ENCODE measurements at places on chromosomes 3 and 15.

GRCh38 chr3:127286571-127287140 lies 1.2 kb downstream of the PRR20G start:
- no peak for DNase-seq

GRCh38 chr3:112539825-112540650 lies 21.7 kb downstream of the ATG3 start:
- no peak for DNase-seq

- DNase-seq, result no peak
Measured at GRCh38 chr15:35499723-35500122, 46.2 kb downstream of the DPH6 start.

- peak; percentile 40 for DNase-seq
Measured at GRCh38 chr15:60118146-60118545, 114.0 kb downstream of the FOXB1 start.

Measured in NCI-H748 treated with DMSO at 0.1 percent for 48 hours (cell line).